ENCODE measurements at places on chromosomes 2 and 18.

- DNase-seq = no peak
Observed at GRCh38 chr18:52481116-52481515, 141.1 kb downstream of the DCC start.

- DNase-seq = no peak
Observed at GRCh38 chr18:41576643-41577042, 378.4 kb upstream of the PIK3C3 start.

DNA sequence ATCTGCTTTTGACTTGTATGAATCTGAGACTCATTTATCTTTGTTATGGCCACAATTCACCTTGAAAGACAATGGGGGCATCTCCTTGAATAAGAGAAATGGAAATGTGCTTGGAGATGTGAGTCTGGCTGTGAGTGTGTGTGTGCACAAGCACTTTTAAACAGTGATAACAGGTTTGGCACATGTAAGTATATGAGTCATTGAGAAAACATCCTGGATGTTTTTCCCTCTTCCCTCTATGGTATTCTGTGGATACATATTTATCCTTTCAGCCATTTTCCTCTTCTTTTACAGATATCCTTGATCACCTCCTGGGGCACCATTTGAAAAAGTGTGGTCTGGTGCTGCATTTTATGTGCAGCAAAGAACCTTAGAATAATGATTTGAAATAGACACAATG, 317.3 kb upstream of the THUMPD2 start:
- DNase-seq = no peak

DNA sequence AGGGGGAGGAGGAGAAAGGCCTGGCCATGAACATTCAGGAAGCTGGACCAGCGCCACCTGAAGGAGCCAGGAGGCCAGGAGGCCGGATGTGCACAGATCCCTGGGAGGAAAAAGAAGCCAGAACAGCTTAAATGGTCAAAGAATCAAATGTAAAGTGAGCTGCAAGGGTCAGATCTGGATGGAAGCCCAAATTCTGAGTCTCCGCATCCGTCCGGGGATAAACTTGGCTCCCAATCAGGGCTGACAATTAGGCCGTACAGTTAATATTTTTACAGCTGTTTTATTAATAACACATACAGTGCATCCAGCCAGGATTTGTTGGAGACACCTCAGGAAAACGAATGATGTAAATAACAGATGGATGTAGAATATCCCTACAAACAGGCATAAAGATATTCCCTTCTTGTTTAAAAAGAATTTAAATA, 495.1 kb upstream of the TCF4 start:
- no peak for DNase-seq

- DNase-seq = no peak
Observed at GRCh38 chr2:74945788-74946331, 12.6 kb upstream of the POLE4 start.

DNA sequence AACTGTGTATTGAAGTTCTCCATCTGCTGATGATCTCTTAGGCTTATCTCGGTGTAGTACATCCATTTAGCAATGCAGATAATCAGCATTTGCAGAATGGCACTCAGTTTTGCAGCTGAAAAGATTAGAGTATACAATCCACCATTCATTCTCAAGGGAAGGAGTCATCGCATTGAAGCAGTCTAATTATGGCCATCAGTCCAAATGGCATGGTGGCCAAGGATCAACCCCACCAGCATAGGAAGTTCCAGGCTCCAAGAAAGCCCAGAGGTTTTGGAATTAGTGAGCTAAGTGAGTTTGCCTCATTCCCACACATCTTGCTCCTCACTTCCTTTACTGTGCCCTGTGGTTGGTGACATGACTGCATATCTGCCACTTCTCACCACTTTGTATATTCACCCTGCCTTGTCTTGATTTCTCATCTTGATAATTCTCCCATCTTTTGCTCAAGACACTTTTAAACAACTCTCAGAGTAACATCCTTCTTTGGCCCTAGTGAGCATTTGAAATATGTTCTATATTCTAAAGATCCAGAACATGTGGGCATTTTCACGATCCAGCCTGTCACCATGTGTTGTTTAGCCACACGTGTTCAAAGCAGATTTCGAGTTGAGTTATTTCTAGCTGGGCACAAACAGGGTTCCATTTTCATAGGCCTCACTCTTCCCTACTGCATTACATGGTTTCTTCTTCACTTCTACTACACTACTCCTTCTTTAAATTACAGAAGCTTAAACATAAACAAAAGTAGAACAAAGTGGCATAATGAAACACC, 1119.8 kb downstream of the TSN start:
- DNase-seq = no peak

GRCh38 chr2:42256505-42256904, 87.4 kb downstream of the EML4 start:
- no peak for DNase-seq

GRCh38 chr2:181419129-181419855, 37.9 kb upstream of the ITGA4 start:
- no peak for DNase-seq

GRCh38 chr2:241067501-241068135, 34.5 kb downstream of the MTERF4 start:
- DNase-seq = no peak

GRCh38 chr2:160425434-160426151, 68.0 kb downstream of the RBMS1 start:
- no peak for DNase-seq

- peak; percentile 33 for DNase-seq
Observed at GRCh38 chr2:19140463-19141208, 217.8 kb downstream of the OSR1 start.

GRCh38 chr2:222751238-222751637, 79.8 kb downstream of the MOGAT1 start:
- DNase-seq = no peak

- no peak for DNase-seq
Observed at GRCh38 chr2:56576001-56576400, 392.2 kb downstream of the CCDC85A start.

GRCh38 chr2:11630855-11631254, 39.1 kb downstream of the NTSR2 start:
- no peak for DNase-seq

GRCh38 chr2:1818404-1818803, 74.1 kb upstream of the PXDN start:
- no peak for DNase-seq

DNA sequence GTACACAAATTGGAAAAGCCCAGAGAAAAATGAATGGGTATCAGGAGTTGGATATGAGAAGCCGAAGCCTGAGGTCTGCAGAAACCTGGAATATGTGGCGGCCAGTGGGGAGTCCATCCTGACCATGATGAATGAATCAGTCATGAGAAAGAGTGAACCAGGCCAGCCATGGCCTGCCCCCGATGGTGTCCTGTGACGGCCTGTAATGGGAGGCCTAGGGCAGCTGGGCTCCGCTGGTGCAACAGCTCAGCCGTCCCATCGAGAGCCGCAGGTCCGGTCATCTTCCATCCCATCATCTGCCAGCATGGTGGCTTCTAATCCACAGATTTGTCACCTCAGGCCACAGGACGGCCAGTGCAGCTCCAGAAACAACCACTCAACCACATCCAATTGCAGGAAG, 116.4 kb downstream of the PDCL3 start:
- DNase-seq = no peak

- no peak for DNase-seq
Observed at GRCh38 chr18:36655930-36656329, 172.9 kb downstream of the TPGS2 start.

DNA sequence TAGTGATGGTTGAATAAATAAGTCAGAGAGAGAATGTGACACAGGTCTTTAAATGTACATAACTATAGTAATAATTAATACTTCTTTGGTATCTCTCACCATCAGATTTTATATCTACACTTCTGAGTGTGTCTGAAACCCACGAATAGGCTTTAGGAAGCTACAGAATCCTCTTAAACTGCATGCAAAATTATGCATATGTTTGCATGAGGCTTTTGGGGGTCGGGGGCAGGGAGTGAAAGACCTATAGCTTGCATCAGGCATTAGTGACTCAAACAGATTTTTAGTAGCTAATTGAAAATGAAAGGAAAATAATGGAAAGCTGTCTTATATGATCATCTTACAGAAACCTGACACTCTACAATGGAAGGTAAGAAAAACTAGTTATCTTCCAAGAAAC, 14.9 kb downstream of the LRPPRC start:
- DNase-seq = no peak

DNA sequence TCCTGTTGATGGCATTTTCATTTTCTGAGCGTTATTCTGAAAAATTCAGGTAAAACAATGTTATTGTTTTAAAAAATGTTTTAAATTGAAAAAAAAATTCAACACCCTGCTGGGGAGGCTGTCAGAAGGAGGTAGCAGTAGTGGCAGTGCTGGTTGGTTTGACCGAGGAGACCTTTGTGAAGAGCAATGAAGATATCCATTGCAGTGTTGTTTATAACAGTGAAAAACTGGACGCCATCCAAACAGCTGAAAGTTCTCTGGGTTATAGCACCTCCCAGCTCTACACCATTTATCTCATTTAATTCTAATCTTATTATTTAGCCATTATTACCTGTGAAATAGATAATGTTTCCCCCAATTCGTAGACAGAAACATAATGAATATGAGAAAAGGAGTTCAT, 12.6 kb upstream of the ITM2C start:
- no peak for DNase-seq

GRCh38 chr2:240520974-240521350, 36.8 kb downstream of the ANKMY1 start:
- DNase-seq = no peak

GRCh38 chr2:233437439-233437955, 83.2 kb downstream of the DGKD start:
- no peak for DNase-seq

DNA sequence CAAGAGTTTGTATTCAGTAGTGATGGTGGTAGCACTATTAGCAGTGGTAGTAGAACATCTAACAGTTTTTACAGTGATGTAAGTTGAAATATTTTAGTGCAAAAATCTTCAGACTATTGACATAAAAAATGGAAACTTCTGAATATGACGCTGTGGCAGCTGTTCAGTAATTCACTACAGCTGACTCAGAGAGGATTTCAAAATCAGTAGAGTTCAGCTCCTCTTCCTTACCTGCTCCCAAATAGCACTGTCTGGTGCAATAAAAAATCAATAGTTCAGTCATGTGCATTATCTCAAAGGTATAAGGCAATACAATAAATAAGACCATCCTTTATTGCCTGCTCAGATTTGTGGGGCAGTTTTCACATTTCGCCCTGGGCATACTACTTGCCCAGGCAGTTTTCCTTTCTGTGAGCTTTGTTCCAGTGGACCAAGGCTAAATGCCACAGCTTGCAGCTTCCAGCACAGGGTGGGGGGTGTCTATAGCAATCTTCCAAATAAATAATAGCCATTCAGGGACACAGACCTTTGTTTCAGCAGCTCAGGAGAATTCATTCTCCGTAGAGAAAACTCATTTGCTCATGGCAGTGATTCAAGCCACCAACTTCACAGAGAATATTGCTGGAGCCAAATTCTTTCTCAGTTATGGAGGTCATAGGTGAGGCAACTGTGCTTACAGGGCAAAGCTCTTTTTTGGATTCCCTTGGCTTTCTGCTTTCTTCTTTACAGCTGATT, 33.9 kb upstream of the GORASP2 start:
- no peak for DNase-seq

DNA sequence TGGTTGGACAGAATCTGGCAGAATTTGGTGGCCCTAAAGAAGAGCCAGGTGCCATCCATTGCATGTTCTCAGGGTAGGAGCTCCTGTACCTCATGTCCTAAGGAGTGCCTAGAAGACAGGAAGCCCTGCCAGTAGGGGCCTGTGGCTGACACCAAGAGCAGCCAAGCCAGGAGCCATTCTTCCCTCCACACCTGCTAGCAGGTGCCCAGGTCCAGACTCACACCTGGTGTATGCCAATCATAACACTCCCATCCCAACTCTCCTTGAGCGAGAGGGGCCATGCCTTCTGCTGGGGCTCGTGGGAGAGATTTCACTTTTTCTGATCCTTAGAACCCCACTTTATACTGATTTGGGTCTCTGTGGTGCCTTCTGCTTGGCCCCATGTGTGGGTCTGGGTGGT, 26.5 kb upstream of the TMEM37 start:
- no peak for DNase-seq

DNA sequence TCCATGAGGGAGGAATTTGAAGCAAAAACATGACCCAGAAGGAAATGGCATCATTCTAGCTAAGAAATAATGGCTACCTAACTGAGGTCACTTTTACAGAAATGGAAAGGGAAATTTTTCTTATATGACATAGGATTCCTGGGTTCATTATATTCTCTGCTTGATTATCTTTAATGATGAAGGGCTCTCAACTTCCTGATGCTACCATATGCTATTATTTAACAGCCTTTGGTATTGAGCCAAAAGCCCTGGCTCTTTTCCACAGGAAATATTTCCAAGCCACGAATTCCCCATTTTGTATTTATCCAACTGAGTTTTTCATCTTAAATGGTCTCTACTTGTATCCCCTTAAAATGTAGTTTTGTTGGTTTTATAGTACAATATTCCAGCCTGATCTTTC, 63.2 kb upstream of the NPAS2 start:
- no peak for DNase-seq

- no peak for DNase-seq
Observed at GRCh38 chr2:84912984-84913383, 7.5 kb downstream of the TMSB10 start.

- DNase-seq = no peak
Observed at GRCh38 chr18:55732227-55733106, 144.5 kb upstream of the TCF4 start.

GRCh38 chr2:216366777-216367471, 5.4 kb downstream of the MARCHF4 start:
- no peak for DNase-seq

DNA sequence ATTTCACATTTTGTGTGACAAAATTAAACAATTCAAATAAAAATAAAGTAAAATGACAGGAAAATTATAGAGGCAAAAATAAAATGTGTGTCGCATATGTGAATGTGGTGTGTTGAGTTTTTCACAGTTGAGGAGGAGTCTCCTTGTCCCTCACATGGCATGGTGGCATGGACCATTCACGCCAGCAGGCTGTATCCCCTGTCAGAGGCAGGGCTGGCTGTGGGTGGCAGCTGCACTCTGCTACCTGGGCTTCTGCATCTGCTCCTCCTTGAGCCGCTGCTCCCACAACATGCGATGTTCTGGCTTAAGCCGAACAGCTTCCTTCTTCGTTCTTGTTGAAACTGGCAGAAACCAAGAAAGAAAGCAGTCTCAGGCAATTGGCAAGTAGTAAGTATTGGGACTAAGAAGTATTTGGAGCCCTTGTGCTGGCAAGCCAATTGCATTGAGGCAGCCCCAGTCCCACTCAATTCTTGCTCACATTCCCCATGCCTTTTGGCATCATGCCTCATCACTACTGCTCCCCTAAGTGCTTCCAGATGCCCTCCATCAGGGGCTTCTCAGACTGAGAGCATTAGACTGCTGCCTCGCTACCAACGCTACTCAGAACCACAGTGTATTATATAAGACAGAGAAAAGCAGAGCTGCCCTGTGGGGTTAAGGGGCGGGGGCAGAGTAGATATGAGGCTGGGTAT, 177.9 kb upstream of the NABP1 start:
- DNase-seq = no peak

GRCh38 chr2:68284896-68285295, 32.6 kb upstream of the PPP3R1 start:
- DNase-seq = no peak

Measured in keratinocyte (primary cell).